Esophagus muscularis mucosa (tissue), 4 donors: ENCODE measurements at places on chromosomes 3 and 15. TPM values are rescaled to one million over a fixed set of nuclear protein-coding genes. Genes with fewer than 3 reads are reported as not detected.

DNA sequence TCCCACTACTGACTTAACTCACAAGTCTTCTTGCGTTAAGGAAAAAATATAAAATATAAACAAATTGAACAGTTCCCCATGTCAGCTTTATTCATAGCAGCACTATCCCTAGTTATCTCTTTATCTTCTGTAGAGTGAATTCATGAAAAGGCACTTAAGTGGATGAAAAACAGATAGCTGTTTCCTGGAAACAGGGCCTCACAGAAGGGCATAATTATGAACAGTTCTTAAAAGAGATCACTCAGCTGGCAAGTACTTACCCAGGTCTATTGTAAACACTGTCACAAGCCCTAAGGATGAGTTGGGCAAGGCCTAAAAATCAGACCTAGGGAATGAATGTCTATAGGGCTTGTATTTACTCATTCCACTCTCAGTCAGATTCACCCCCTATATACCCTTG, 10.7 kb downstream of the MB21D2 start:
- DNase-seq = no peak

DNA sequence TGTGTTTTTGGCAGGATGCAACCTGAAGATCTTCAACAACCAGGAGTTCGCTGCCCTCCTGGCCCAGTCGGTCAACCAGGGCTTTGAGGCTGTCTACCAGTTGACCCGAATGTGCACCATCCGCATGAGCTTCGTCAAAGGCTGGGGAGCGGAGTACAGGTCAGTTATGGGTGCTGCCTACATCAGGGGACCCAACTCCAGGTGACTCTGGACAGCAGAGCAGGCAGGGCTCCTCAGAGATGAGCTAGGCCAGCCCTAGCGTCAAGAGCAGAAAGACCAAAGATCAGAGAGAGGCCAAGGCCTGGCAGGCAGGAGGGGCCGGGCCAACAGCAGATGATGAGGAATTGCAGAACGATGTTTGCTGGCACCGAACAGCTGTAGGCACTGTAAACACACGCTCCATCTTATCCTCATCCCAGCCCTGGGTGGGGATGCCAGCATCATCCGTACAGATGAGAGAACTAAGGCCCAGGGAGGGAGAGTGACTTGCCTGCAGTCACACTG, 67.1 kb downstream of the AAGAB start:
- DNase-seq = no peak

GRCh38 chr3:165206454-165207266, 10.5 kb upstream of the SLITRK3 start:
- DNase-seq = no peak

DNA sequence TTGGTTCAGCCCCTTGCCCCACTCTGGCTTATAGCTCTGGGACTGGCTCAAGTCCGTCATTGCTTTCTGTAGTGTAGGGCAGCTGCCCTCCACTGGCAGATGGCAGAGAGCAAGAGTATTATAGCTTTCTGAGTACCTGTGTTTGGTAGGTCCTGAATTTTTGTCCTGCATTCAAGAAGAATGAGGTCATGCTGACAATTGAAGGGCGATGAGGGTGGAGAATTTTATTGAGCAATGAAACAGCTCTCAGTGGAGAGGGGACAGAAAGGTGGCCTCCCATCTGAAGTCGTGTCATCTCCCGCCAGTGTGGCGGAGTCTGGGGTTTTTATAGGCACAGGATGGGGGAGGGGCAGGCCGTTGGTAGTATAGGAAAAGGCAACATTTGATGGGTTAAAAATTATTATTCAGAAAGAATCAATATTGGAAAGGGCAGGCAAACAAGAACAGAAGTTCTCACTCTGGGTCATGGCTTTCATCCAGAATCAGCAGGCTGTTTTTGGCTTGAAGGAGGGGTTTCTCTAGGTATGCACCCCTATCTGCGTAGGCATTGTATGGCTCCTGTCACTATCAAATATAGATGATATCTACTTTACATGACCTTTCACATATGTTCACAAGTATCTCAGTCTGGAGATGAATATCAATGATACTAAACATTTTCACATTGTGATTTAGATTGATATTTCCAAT, 1239.7 kb upstream of the ALCAM start:
- no peak for DNase-seq

DNA sequence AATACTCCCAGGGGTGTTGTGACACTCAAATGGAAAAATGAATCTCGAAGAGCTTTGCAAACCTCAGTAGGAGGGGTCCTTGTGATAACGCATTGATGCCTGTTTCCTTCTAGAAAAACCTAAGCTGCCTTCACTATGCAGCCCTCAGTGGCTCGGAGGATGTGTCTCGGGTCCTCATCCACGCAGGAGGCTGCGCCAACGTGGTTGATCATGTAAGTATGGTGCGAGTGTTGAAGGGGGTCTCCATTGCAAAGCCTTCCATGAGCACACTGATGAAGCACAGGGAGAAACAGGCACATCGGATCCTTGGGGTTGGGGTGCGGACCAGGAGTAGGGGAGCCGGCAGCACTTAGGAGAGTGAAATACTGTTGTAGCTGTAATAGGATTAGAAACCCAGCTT, 22.3 kb downstream of the ANKDD1A start:
- peak; percentile 74 for DNase-seq

DNA sequence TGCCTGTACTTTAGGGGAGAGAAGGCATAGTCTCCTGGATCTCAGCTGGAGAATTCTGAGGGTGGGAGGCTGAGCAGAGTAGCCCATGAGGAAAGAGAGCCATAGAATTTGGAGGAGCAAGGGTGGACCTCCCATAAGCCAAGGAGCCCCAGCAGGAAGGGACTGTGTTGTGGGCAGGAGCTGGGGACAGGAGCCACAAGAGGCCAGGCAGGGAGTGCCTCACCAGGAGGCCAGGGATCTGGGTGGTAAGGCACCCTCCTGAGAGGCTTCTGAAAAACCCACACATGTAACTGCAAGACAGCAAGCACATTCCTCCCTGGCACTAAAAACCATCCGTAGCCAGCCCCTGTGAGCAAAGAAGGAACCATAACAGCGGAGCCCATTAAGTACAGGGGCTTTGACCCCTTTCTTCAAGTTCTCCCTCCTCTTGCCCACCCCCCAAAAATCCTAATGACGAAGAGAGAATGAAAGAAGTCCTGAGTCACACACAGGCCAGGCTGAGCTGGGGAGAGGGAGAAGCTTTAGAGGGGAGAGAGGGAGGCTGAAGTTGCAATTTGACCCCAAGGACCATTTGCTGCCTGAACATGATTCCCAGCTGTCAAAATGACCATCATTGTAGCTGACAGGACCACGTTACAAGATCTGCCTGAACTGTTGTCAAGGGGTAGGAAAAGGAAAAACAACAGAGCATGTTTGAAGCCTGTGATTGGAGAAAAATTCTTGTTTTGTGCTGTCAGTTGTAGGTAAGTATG, 82.6 kb downstream of the TRIM42 start:
- peak; percentile 78 for DNase-seq

- no peak for DNase-seq
Observed at GRCh38 chr3:10505050-10505790, at the start of gene ATP2B2. Gene ATP2B2, minus strand, starts transcription at chr3:10505586. Its CDS starts 56,043 bp downstream, at chr3:10449543.

Gene KLHL40
- not detected for total RNA-seq

GRCh38 chr15:90099072-90099867, 3.0 kb downstream of the IDH2 start:
- DNase-seq = no peak

Gene ATP13A5
- total RNA-seq = not detected

Gene GOLIM4
- 45.2 TPM for total RNA-seq

DNA sequence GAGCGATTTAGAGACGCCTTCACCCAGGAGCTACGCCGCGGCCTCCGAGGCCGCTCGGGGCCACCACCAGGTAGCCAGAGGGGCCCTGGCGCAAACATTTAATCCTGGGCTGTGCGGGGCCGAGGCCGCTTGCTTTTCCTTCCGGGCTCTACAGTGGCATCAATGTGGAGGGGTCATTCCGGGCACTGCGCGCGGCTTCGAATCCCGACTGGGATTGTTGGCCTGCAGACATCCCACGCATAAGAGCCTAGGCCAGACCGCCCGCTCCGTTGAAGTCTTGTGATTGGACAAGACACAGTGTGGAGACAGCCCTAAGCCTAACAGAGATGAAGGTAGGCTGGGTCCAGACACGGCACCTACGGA, 568 bp upstream of the NCBP2 start:
- no peak for DNase-seq

DNA sequence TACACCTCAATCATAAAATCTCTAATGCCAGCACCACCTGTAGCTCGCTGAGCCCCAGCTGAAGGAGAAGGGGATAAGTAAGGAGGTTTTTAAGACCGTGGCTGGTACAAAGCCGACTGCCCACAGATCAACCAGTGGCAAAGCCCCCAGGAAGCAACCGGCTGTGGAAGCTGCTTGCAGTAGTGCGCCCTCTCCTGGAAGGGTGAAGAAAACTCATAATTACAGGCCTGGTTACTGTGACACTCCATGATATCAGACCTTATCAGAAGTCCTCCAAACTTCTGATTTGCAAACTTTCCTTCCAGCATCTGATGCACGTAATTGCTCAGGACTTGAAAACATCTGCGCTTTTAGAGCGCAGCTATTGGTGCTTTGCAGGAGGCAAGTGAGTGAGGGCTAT, 63.1 kb upstream of the MCTP2 start:
- DNase-seq = no peak

Gene TM6SF1
- 6.9 TPM for total RNA-seq

GRCh38 chr3:129439226-129439816, 427 bp downstream of the MBD4 start:
- no peak for DNase-seq

DNA sequence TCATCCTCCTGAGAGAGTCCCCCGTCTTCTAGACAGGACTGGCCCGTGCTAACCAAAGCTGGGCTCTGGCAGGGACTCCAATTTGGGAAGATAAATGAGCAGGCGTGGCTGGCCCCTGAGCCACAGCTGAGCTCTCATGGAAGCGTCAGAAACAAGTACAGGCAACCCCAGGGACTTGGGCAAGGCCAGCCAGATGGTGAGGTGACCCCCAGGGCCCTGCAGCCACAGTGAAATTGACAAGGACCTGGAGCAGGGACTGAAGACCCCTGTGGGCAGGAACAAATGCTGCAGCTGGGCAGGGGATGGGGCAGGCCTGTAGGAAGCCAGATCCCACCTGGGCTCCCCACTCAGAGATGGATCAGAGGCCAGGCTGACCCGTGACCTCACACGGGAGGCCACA, 32.8 kb upstream of the CGNL1 start:
- DNase-seq = no peak

- DNase-seq = no peak
Observed at GRCh38 chr3:185549122-185549521, 3.3 kb downstream of the LIPH start.

- DNase-seq = no peak
Observed at GRCh38 chr3:98839846-98840245, 61.6 kb downstream of the DCBLD2 start.

Gene FOXB1
- not detected for total RNA-seq

- no peak for DNase-seq
Observed at GRCh38 chr15:71252044-71252739, 136.9 kb downstream of the THSD4 start.

- no peak for DNase-seq
Observed at GRCh38 chr3:86938416-86939105, 52.4 kb downstream of the VGLL3 start.

DNA sequence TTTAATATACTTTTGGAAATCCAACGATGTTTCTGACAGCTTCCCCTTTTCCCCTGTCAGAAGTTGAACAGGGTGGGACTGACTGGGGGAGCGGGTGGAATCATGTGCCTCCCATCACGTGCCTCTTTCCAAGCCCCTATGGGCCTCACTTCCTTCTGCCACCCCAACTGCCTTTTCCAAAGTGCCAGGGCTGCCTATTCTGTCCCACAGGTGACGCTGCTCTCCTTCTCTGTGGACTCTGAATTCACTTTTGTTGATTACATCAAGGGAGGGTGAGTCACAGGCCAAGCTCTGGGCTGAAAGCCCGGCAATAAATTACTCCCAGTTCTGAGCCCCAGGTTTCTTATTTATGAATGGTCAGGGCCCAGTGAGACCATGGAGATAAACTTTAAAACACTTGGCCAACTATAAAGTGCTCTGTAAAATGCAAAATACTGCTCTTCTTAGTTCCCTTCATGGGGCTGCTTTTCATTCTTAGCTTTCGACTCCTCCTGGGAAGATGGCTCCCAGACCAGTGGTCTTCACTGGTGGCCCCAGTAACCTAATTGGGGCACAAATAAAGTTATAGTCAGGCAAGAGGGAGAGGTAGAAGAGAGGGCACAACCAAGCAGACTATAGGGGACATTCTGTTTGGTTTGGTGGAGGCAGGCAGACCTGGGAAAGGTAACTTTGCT, 12.3 kb downstream of the CPNE9 start:
- DNase-seq = peak; percentile 94

Gene TGM5
- total RNA-seq = 0.17 TPM
